ENCODE measurements at places on chromosomes 1 and 21.

DNA sequence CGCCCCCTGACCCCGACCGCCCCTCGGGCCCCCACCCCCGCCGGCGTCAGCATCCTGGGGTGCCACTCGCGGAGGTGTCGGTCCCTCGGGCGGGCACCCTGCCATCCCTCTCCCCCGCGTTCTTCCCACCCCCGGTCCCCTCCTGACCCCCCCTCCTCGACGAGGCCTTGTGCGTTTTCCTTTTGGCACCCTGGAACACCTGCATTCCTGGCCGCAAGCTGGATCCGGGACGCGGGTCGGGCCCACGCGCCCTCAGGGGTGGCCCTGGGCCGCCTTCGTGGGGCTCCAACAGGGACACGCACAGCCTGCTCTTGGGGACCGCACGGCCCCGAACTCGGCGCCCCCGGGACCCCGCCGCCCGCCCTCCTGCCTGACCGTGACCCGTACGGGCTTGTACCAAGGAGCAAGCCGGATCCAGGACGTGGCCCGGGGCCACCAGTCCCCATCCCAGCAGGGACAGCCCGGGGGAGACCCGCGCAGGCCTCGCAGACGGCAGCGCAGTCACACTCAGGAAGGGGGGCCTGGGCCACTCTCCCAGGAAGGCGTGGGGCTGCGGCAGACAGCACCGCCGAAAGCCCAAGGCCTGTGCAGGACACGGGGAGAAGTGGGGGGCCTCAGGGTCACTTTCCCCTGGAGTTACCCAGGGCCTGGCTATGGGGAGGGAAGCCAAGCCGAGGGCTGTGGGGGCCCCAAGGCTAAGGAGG, 579 bp upstream of the SLC19A1 start:
- DNase-seq: no peak

- peak; percentile 33 for DNase-seq
Measured at GRCh38 chr1:36397083-36397377, 678 bp downstream of the LSM10 start.

DNA sequence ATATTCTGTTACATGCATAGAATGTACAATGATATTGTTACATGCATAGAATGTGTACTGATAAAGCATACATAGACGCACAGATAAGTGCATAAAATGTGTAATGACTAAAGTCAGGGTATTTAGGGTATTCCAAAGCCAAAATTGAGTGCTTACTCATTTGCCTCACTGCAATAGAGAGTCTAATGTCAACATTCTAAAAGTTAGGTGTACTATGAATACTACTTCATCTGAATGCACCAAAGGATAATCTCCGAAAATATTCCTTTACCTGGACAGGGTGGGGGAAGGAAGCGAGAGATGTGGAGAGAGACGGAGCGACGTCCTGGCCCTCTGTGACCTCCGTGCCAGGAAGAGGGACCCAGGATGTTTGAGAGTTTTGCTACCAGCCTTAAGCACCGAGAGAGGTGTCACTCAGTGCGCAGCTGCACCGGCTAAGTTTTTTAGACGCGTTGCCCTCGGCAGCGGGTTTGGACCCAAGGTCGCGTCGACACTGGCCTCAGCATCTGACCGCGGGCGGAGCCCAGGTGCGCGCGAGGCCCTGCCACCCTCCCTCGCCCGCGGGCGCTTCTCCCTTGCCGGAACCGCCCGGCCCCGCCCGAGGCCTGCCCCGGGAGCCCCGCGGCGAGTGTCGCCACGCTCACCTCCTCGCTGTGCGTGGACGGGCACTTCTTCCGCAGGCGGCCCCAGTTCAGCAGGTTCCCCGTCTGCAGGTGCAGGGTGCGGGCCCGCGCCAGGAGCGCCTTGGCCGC, 660 bp downstream of the GCLM start:
- DNase-seq: peak; percentile 53

- no peak for DNase-seq
Measured at GRCh38 chr1:115677565-115677964, 35.8 kb downstream of the VANGL1 start.

- DNase-seq: no peak
Measured at GRCh38 chr1:90902672-90903071, 119.2 kb downstream of the ZNF644 start.

DNA sequence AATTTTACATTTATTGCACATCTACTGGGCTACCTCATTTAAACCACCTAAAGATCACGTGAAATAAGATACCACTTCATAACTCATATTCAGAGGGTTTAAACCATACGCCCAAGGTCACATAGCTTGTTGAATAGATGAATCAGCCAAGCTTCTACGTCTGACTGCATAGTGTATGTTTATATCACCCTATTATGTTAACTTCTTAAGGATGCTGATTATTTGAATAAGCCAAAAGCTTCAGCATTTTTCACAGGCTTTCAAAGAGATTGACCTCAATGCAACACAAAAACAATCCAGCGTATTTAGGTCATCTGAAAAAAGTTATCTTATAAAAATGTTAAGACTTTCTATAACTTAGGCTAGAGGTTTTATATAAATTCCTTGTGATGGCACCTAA, 373.8 kb downstream of the TGFB2 start:
- DNase-seq: no peak

Data from CD4-positive, alpha-beta T cell treated with Interferon alpha-2 for 1 hour (primary cell).